ENCODE measurements at places on chromosomes 3 and 15. TPM values are rescaled to one million over a fixed set of nuclear protein-coding genes. Genes with fewer than 3 reads are reported as not detected.
A peak's percentile ranks its signal among the peaks of the same experiment; 100 is the strongest.

SAXO2 gene
- total RNA-seq: 4.1 TPM

DNA sequence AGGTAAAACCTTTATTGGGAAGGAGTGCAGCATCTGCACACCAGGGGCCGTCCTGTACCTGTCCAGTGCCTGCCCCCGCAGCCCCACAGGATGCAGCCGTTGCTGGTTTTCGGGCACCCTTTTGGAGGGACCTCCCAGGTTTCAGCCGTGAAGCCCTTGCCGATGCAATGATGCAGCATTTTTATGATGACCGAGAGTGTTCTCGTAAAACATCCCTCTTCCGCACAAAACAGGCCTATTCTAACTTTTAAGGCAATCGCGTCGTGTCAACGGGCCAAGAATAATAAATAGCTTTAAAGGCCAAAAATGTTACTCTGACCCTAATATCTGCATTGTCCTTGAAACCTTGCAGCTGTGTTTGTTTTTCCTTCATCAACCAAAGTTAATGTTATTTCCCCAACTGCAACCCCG, 126.1 kb downstream of the LRRK1 start:
- no peak for DNase-seq

GRCh38 chr3:53122255-53122932, 7.8 kb downstream of the RFT1 start:
- DNase-seq: no peak

DNA sequence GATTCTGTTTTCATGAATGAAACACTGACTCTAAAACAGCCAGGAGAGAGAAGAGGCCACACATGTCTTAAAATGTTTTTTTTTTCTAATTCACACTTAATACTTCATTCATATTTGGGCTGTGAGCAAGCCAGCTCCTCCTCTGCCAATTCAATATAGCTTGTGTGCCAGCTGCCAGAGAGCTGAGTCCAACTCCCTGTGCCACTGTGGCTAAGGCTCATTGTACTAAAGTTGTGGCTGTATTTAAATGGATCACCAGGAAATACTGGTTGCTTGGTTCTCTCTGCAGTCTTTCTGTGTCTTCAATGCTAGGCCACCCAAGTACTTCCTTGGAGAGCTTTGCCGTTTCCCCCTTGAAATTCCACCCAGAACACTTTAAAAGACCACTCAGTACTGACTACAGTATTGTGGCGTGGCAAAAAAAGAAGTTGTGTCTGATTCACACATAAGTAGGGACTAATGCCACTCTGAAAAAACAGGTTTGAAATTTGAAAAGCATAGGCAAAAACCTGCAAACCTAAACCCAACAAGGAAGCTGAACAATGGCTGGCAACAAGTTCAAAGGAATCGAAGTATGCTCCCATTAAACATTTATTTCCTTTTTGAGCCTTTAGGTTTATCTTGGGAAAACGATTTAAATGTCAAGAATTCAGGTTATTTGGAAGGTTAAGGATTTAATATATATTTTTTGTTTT, 524.7 kb downstream of the DIPK2A start:
- DNase-seq: no peak

GRCh38 chr15:66821307-66821706, 119.3 kb downstream of the SMAD6 start:
- no peak for DNase-seq

DPPA2 gene
- not detected for total RNA-seq

GRCh38 chr3:155870945-155871745, 695 bp downstream of the GMPS start:
- peak; percentile 45 for DNase-seq

GRCh38 chr3:151426341-151426657, 34.6 kb downstream of the IGSF10 start:
- no peak for DNase-seq

GRCh38 chr3:177935047-177935446, 601.2 kb upstream of the KCNMB2 start:
- DNase-seq: no peak

AADACL2 gene
- not detected for total RNA-seq

APBA2 gene
- 108 TPM for total RNA-seq

ZNF80 gene
- not detected for total RNA-seq

DNA sequence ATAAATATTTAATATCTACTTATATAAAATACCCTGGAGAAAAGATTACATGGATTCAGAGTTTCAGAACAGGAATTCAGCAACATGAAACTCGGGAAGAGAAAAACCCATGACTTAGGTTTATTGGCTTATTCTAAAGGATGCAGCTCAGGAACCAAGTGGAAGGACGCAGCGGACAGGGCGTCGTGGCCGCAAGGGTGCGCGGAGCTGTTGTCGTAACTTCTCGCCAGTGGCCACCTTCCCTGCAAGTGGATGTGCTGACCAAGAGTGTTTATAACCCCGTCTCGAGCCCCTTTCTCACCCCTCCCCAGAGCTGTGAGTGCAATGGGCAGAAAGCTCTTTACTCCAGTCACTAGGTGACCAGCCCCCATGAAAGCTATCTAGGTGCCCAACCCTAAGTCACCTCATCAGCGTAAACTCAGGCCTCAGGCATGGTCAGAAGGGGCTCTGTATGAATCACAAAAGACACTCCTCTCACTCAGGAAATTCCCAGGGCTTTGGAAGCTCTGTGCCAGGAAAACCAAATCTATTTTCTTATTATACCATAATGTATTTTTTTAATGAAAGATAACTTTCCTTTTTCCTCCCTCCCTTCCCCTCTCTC, 77.3 kb downstream of the CHRNA7 start:
- DNase-seq: no peak

MST1R gene
- 0.31 TPM for total RNA-seq

DNA sequence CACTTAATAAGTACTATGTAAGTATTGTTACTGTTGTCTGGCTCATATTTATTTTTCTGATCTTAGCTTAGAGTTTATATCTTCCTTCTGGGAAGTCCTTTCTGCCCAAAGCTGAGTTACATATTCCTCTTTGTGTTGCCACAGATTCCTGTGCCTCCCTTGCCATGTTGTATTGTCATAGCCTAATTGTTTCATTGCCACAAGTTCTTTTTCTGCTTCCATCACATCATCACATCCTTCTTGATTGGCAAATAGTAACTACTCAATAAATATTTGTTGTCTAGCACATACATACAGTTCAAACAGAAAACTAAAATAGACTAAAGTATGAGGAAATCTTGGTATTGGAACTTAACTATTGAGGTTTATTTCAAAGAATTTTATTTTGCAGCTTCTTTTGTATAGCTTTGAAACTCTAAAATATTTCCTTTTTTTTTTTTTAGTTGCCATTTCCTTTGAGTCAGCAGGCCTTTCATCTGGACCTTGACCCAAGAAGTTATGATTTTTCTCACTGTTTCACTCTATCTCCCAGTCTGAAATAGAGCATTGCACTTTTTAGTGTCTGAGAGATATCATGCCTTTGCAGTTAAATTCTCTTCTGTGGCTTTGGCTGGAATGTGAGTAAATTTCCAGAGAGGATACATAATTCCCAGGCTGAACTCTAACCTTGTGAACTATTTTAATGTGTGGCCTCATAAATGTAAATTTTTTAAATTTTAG, 98.2 kb downstream of the ZNF609 start:
- DNase-seq: no peak

- DNase-seq: no peak
Measured at GRCh38 chr15:101185336-101185735, 66.5 kb downstream of the CHSY1 start.

GRCh38 chr3:164408326-164408725, 670.0 kb downstream of the SI start:
- DNase-seq: no peak

GOLGA8B gene
- total RNA-seq: 39.9 TPM

GRCh38 chr3:31275038-31275572, 257.6 kb upstream of the STT3B start:
- no peak for DNase-seq

GRCh38 chr3:197368330-197368729, 69.9 kb upstream of the DLG1 start:
- no peak for DNase-seq

ACTR8 gene
- total RNA-seq: 67.1 TPM

GRCh38 chr15:26128611-26129140, 265.5 kb upstream of the ATP10A start:
- DNase-seq: no peak

P2RY14 gene
- 0.78 TPM for total RNA-seq

GOLGA6L4 gene
- 3.4 TPM for total RNA-seq

HGD gene
- 1.1 TPM for total RNA-seq

- no peak for DNase-seq
Measured at GRCh38 chr3:115912372-115912771, 289.1 kb downstream of the GAP43 start.

- DNase-seq: no peak
Measured at GRCh38 chr3:193230610-193231009, 10.4 kb upstream of the PLAAT1 start.

- DNase-seq: no peak
Measured at GRCh38 chr15:57064033-57064432, 145.6 kb downstream of the TCF12 start.

USP3 gene
- 86.4 TPM for total RNA-seq

All from occipital lobe (tissue), 3 donors.